ENCODE measurements at places on chromosomes 6 and 20.

DNA sequence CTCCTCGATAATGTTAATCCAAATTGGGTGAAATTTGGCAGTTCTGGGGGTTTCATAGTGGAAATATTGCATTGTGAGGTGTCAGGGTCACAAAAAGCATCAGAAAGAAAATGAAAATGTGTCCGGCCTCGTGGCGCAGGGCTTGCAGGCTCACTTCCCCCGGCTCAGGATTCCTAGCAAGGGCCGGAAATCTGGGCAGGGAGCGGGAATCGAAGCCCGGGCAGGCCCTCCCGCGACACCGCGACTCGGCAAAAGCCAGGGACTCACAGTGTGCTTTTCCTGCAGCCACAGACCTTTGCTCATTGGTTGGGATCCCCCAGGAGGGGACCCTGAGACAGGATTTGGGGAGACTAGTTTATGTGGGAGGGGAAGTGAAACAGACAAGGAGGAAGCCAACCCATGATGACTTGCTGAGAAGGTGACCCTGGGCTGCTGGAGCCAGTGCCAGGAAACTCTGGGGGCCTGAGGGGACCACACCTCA lies 847 bp upstream of the CD93 start:
- peak; percentile 85 for DNase-seq

GRCh38 chr20:61285152-61285645 lies 33.1 kb downstream of the CDH4 start:
- DNase-seq, result no peak

GRCh38 chr6:57221191-57221935 lies 744 bp downstream of the RAB23 start:
- DNase-seq, result peak; percentile 89

GRCh38 chr20:20010639-20011500 lies 6.3 kb upstream of the NAA20 start:
- DNase-seq, result no peak

DNA sequence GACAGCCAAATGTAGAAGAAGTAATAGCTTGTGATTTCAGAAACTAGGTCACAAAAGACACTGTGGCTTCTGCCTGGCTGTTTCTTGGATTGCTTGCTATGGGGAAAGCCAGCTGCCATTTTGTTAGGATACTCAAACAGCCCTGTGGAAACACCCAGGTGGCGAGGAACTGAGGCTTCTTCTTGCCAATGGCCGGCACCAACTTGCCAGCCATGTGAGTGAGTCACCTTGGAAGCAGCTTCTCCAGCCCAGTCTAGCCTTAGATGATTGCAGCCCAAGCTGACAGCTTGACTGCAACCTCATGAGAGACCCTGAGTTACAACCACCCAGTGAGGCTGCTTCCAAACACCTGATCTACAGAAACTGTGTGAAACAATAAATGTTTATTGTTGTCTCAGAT lies 11.9 kb upstream of the KIAA1755 start:
- DNase-seq, result no peak

DNA sequence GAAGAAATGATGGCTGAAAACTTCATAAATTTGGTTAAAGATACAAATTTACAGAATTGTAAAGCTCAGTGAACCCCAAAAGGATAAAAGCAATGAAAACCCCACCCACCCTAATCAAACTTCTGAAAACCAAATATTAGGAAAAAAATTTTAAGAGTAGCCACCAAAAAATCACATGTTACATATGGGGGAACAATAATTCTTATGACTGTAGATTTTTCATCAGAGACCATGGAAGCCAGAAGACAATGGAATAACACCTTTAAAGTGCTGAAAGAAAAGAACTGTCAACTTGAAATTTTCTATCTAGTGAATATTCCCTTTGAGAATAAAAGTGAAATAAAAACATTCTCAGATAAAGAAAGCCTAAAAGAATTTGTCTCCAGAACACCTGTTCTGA lies 24.4 kb downstream of the PROCR start:
- no peak for DNase-seq

- DNase-seq, result no peak
Measured at GRCh38 chr6:161788531-161788930, 514.7 kb upstream of the AGPAT4 start.

DNA sequence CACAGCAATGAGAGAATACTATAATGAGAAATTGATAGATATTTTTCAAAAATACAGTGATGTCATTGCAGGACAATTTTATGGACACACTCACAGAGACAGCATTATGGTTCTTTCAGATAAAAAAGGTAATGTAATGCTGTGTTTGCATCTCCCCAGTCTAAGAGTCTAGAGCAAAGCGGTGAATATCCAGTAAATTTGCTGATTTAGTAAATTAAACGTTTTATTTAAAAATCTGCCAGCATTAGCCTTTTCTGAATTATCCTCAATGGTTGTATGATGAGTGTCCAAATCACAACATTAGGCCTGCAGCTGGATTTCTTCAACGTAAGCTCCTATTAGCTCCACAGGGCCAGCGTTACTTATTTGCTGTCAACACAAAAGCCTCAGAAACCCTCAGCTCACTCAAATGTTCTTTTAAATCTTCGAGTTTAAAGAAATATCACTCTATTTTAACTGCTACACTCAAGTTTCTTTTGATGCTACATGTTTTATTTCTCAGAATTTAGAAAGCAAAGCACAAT lies 16.0 kb downstream of the SMPDL3A start:
- DNase-seq, result no peak

- no peak for DNase-seq
Measured at GRCh38 chr6:49923826-49924225, 40.1 kb downstream of the DEFB114 start.

DNA sequence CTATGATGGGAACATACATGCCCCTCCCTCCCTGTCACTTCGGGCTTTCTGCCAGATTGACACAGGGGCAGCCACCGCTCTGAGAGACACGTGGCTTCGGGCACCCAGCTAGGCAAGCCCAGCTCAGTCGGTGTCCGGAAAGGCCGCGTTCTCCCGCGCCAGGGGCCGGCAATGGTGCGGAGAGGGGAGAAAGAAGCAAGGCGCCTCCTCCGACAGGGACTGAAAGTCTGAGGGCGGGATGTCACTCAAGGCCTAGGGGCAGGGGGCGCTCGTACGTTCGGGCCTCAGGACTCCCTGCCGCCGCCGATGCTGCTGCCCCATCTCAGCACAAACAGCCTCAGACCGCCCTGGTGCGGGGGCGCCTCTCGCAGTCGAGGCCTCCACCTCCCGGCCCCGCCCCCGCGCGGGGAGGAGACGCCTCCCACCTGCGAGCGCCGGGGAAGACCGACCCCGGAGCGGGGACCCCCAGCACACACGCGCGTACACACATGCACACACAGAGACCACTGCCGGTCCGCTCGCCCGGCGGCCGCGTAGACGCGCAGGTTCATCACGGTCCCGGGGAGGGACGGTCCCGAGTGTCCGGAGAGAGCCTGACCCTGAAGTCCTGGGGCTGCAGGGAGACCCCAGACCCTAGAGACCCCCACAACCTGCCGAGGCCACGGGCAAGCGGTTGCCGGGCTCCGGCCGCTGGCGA lies 1.9 kb downstream of the GRM4 start:
- peak; percentile 79 for DNase-seq

GRCh38 chr6:101741474-101742171 lies 348.1 kb downstream of the GRIK2 start:
- DNase-seq, result no peak

DNA sequence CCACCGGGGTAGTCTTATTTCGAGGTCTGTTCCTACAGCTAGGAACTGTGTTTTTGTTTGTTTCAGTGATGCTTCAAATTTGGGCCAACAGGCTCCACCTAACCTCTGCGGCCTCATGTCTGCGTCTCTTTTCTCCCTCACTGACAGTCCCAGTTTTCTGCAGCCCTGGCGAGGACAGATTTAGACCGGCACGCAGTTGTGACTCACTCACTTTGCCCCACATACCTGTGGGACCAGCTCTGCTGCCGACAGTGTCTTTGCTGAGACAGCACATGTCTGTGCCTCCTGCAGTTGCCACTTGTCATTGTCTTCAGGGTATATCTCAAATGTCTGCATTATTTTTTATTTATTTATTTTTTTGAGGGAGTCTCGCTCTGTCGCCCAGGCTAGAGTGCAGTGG lies 29.2 kb downstream of the OSBPL2 start:
- DNase-seq, result no peak

DNA sequence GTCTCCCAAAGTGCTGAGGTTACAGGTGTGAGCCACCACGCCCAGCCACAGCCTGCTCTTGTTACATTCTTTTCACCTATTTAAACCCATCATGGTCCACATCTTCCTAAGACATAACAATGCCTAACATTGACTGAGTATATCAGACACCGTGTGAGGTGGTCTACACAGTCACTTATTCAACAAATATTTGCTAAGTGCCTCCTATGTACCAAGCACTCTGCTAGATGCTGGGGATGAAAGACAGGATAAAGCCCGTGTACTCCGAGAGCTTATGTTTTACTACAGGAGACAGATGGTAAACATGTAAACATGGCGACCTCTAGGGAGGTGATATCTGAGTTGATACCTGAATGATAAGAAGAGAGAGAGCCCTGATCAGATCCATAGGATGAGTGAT lies 12.7 kb downstream of the BCL2L1 start:
- DNase-seq, result no peak

DNA sequence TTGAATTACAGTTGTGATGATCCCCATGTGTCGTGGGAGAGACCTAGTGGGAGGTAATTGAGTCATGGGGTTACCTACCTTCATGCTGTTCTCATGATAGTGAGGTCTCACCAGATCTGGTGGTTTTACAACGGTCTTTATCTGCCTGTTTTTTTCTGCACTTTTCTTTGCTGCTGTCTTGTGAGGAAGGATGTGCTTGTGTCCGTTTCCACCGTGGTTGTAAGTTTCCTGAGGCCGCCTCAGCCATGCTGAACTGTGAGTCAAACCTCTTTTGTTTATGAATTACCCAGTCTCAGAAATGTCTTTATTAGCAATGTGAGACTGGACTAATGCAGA lies 6.5 kb upstream of the RANBP9 start:
- DNase-seq, result no peak

GRCh38 chr6:50096296-50096695 lies 46.6 kb upstream of the DEFB112 start:
- DNase-seq, result no peak

DNA sequence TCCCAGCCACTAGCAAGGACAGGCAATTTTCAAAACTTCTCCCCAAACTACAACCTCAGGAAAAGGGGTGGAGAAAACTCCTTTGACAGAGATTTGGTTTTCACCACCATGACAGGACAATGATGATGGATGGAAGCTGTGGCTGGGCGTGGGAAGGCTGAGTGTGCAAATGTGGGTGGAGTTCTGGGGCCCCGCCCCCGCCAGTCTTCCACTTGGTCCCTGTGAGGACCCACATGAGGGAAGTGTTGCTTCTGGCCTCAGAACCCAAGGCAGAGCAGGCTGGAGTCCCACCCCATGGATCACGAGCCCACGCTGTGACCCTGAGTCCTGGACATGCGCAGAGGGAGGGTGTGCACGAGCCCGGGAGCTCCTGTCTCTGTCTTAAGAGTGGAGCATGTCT lies 21.5 kb upstream of the MRGBP start:
- DNase-seq, result no peak

All from spleen (tissue), 13 donors.